ENCODE measurements at places on chromosomes 7 and 10.
A peak's percentile ranks its signal among the peaks of the same experiment; 100 is the strongest.

- ATAC-seq = no peak
Observed at GRCh38 chr7:47297120-47297519, 284.8 kb downstream of the TNS3 start.

DNA sequence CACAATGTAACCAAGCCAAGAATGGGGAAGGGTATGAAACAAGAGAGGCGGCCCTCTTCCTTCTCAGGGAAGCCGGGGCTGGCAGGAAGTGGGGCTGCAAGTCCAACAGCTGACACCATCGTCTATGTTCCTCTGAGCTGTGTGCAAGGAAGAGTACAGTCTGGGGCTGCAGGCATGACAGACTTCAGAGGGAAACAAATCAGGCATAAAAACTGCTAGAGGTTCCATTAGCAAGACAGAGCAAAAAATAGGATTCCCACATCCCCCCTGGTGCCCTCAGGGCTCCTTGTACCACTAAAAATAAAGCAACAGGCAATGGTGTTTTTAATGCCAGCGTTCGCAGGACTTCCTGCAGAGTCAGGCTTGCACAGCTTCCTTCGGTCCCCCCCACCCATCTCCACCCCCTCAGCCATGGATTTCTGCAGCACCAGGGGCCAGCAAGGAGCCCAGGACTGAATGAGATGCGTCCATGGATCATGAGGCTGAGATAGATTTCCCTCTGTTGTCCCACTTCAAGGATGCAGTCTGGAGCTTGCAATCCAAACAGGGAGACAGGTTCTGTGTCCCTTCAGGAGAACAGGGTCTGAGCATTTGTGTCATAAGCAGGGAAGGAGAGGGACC, 34.6 kb downstream of the KCNMA1 start:
- no peak for ATAC-seq

GRCh38 chr10:74983383-74983782, 128.1 kb upstream of the SAMD8 start:
- ATAC-seq = no peak

DNA sequence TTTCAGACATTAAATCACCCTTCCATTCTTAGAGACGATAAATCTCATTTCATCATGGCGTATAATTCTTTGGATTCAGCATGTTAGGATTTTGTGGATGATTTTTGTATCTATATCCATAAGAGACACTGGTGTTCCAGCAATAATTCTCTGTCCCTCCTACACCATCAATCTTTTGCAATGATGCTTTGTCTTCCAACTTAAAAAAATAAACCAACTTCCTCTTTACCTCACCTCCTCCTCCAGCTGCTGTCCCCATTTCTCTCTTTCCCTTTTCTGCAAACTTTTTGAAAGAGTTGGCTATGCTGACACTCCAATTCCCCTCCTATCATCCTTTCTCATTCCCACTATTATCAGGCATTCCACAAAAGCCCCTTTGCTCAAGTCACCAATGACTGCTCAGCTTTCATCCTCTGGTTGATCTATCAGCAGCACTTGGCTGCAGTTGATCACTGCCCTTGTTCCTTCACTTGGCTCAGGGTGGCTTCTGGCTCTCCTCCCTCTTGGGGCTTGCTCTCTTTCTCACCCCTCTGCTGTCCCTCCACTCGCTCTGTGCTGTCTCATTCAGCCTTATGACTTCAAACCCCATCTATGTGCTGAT, 130.0 kb downstream of the ARHGAP22 start:
- ATAC-seq = no peak

GRCh38 chr10:74234569-74234968, 83.5 kb downstream of the ADK start:
- ATAC-seq = no peak

GRCh38 chr7:81430761-81431160, 339.1 kb downstream of the HGF start:
- ATAC-seq = no peak

GRCh38 chr10:49243610-49244283, 55.2 kb upstream of the C10orf71 start:
- ATAC-seq = no peak

GRCh38 chr10:58743466-58744115, 230.9 kb downstream of the BICC1 start:
- ATAC-seq = no peak

- no peak for ATAC-seq
Observed at GRCh38 chr7:29319719-29320521, 125.3 kb downstream of the CHN2 start.

DNA sequence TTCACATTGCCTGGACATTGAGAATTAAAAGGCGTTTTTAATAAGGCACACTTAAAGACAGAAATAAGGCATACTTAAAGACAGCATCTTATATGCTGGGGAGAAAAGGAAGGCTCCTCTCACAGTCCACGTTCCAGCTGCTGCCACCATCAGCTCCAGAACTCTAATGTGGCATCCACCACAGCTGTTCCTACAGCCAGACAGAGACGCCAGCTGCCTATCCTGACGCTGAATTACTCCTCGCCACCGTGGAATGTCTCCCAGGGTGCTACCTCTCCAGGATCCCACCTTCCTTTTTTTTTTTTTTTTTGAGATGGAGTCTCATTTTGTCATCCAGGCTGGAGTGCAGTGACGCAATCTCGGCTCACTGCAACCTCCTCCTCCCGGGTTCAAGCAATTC, 30.8 kb downstream of the SLC37A3 start:
- ATAC-seq = no peak

- ATAC-seq = no peak
Observed at GRCh38 chr7:143444063-143444782, 970 bp downstream of the TAS2R60 start.

- peak; percentile 84 for ATAC-seq
Observed at GRCh38 chr10:17607603-17608332, 9.4 kb downstream of the HACD1 start.

GRCh38 chr10:51985336-51985735, 285.9 kb upstream of the CSTF2T start:
- no peak for ATAC-seq

DNA sequence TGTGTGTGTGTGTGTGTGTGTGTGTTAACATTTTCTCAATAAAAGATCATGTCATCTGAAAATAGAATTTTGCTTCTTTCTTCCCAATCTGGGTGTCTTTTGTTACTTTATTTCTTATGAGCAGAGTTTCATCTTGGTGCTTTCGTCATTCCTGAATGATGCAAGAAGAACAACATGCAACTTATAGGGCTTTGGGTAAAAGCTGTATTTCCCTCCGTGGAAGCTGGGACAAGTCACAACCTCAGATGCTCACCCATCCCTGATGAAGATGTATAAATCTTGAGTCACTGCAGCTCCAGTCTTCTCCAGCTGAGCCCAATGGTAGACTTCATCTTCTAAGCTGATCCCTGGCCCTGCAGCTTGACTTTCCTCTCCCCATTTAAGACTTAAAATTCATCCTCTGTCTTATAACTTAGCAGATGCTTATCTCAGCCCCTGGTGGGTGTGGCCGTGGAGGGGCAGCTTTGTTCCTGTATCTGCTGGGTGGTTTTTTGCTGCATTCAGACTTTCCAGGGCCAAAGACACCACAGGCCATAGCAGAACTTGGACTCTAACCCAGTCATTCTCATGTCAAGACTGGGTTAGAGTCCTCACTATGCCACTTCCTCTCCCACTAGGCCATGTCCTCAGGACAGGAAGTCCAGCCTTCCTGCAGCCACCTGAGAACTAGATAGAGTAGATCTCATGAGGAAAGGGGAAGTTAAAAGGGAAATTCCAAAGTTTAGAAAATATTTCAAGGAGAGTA, 356.4 kb downstream of the TNS3 start:
- ATAC-seq = no peak

DNA sequence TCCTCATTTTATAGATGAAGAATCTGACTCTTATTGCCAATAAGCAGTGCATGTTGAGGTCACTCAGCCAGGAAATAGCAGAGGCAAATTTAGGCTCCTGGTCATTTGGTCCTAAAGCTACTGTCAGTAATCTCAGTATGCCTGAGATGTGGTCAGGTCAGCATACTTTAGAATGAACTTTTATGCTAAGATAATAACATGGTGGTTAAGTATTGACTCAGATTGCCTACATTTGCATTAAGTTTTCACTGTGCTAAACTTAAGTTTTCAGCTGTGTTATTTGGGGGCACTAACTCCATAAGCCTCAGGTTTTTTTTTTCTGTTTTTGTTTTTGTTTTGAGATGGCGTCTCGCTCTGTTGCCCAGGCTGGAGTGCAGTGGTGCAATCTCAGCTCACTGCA, 35.9 kb upstream of the CCSER2 start:
- ATAC-seq = no peak

DNA sequence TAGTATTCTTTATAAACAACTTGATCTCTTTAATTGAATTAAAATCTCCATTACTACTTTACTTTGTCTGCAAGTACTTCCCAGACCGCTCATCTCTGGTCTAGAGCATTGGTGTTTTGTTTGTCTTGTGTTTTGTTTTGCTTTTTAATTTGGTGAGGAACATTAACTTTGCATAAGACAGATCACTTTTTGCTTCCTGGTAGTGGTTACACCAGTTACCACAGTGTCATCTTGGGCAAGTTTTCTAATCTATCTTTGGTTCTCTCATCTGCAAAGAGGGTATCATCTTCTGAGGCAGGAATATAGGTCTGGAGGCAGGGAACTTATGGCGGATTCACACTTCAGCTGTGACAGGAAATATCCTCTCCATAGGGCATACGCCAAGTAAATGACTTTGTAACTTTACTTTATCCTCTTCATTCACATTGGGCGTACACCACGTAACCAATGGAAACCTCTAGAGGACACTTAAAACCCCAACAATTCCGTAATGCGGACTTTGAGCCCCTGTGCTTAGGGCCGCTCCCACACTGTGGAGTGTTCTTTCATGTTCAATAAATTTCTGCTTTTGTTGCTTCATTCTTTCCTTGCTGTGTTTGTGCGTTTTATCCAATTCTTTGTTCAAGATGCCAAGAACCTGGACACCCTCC, 83.2 kb upstream of the JAZF1 start:
- no peak for ATAC-seq

DNA sequence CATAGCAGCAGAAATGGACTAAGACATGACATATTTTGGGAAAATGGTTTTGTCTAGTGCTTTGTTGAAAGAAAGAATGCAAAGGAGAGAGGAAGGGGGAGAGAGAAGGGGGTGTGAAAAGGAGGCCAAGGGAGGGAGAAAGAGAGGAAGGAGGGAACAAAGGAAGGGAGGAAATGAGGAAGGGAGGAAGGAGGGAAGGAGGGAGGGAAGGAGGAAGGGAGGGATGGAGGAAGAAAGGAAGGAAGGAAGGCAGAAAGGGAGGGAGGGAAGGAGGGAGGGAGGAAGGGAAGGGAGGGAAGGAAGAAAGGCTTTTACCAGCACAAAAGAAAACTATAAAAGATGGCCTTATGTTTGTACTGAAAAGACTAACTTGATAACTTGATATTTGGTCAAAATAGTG, 65.1 kb upstream of the ST8SIA6 start:
- ATAC-seq = no peak

- ATAC-seq = no peak
Observed at GRCh38 chr10:4024516-4025245, 239.7 kb upstream of the KLF6 start.

DNA sequence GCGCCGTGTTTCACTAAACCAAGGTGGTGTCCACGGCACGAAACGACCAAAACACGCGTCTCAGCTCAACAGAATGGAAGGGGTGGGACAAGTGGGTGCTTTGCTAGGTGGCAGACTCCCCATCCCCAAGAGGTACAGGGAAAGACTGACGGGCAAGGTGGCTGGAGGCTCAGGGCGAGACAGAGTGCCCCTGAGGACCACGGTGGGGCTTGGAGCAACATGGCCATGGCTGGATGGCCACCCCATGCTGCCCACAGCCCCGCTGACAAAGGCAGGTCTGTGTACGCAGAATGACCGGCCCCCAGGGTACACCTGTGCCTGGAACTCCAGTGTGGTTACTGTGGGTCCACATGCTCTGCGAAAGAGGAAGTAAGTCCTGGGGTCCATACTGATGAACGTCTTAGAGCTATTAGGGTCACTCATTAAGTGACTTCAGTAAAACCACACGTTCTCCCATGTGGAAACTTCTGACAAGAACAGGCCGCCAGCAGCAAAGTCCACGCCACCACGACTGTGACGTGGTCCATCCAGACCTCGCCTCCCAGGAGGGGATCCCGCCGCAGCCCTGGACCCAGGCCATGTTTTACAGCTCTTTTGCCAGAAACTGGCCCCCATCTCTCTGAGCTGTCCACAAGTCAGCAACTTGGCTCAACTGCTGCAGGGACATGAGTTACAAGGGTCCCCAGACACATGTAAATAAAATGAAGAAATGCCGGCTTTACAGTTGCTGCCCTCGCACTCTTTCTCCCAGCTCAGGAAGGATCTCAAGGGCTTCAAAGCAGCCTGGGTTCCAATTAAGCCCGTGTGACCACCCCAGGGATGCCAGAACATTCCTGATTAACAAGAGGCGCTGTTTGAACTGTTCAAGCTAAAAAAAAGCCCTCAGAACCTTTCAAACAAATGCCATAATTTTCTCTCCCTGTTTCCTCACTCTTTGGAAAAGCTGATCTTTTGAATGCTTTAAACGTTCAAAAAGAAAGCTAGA, 66.8 kb downstream of the MAD1L1 start:
- ATAC-seq = no peak

- ATAC-seq = peak; percentile 71
Observed at GRCh38 chr10:27258838-27259812, 18.5 kb upstream of the ACBD5 start.

DNA sequence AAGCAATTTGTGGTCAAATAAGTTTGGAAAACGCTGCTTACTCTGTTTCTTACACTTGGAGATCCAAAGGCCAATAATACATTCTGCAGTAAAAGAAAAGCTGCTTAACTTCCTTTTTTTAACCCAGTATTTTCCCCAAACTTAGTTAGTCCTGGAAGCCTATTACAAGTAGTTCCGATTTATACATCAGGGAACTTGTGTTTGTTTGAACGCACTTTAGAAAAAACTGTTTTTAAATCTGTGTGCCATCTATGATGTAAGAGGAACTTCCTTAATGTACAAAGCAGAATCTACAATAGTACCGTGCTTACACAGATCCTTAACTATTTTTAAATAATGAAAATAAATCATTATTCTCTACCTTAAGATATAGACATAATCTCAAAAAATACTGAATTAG, 23.0 kb downstream of the SFR1 start:
- no peak for ATAC-seq

DNA sequence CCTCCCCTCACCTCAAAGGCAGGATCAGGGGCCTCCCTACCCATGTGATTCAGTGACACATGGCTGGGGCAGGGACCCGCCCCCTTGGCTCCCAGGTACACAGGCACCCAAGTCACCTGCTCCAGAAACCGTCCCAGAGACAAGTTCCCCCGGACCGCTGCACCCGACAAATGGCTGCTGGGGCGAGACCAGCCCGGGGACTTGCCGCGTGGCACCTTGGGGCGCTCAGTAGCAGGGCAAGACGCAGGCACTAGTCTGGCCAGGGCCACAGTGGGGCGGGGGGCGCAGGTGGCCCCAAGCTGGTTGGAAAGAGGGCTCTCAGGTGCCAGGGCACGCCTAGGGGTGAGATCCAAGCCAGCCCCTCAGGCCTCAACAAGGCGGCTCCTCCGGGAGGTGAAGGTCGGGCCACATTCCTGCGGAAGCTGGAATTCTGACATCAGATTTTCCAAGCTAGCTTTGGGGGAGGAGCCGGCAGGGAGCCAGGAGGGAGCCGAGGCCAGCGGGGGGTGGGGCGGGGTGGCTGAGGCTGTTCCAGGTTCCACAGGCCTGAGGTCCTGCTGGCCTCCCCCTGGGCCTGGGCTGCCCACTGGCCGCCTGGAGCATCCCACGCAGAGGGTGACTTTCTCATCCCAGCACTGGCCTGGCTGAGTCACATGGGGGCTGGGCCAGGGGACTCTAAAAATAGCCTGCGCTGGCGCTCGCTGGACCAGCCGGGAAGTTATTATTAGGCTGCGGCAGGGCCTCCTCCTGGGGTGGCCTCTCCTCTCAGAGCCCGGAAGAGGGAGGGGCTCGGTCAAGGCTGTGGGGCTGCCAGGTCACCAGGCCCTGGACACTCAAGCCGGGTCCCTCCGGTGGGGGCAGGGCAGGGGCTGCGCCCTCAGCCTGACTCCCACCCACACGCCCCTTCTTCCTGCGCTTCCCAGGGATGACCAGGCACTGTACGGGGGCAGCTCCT, 20.5 kb upstream of the INPP5A start:
- ATAC-seq = no peak

All from activated CD4-positive, CD25-positive, alpha-beta regulatory T cell treated with anti-CD3 and anti-CD28 coated beads, Interleukin-2, amount 50 U/mL, for 24 hours (primary cell).